ENCODE measurements at places on chromosomes 5 and 9. TPM values are rescaled to one million over a fixed set of nuclear protein-coding genes. Genes with fewer than 3 reads are reported as not detected.

GDA gene
- not detected for total RNA-seq

VCAN gene
- total RNA-seq, result 327 TPM

PPP3R2 gene
- not detected for total RNA-seq

PPIC gene
- 116 TPM for total RNA-seq

DND1 gene
- 0.22 TPM for total RNA-seq

SAXO1 gene
- not detected for total RNA-seq

C1QTNF3 gene
- 0.11 TPM for total RNA-seq

SOX30 gene
- total RNA-seq, result not detected

CFAP77 gene
- not detected for total RNA-seq

TEK gene
- total RNA-seq, result 10.2 TPM

COMMD10 gene
- 26.0 TPM for total RNA-seq

SEC61B gene
- total RNA-seq, result 127 TPM

- DNase-seq, result no peak
Measured at GRCh38 chr5:150500328-150500841, 7.5 kb upstream of the NDST1 start.

GRCh38 chr9:36401164-36401740 is 1.2 kb upstream of the RNF38 start:
- DNase-seq, result peak; percentile 90

DNA sequence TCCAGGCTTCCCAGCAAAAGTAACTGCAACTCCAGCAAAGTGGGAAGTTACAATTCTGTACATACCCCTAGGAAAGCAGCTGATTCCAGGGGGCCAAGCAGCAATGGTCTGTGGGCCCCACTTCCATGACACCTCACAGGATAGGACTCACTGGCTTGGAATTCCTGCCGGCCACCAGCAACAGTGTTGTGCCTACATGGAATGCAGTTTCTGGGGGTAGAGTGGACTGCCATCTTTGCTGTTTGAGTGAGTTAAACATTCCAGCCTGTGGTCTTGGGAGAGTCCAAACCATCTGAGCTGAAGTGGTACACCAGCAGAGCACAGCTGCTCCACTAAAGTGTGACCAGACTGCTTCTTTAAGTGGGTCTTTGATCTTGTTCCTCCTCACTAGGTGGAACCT is 13.4 kb upstream of the FBN2 start:
- no peak for DNase-seq

- no peak for DNase-seq
Measured at GRCh38 chr9:132749306-132749705, 79.0 kb downstream of the GTF3C4 start.

GRCh38 chr9:1604942-1605560 is 410.1 kb upstream of the SMARCA2 start:
- DNase-seq, result peak; percentile 52

- DNase-seq, result no peak
Measured at GRCh38 chr9:76415154-76415553, 20.9 kb upstream of the RFK start.

DNA sequence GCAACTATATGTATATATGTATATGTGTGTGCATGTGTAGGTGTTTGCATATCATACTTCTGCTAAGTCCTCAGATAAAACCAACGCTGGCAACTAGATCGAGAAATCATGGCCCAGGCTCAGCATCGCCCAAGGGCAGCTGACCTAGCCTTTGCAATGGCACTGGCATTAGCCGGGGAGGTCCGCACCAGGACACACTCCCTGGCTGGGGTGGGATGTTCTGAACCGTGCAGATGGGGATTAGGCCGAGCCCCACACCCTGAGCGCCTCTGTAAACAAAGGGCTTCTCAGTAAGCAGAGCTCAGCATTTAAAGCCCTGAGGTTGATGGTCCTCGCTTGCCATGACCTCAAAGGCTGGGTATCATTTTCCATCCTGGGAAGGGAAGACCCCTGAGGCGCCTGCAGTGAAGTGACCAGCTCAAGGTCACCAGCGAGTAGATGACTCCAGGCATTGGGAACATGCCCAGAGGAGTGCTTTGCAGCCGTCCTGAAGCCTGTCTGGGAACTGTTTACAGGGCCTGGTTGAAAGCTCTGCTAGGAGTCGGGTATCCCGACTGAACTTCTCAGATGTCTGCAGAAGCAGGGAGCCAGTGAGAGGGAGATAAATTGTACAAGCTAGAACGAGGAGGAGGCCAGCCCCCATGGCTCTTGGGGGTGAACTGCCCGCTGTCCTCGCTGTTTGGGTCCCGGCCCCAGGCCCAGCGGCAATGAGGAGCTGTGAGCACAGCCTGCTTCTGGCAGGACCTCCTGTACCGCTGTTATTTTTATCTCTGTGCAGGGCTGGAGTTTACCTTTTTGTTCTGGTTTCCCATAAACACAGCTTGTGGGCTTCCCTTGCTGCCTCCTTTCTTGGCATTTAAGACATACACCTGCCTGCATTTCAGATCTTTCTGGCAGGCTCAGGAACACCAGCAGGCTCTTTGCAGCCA is 18.4 kb downstream of the GADD45G start:
- no peak for DNase-seq

DNA sequence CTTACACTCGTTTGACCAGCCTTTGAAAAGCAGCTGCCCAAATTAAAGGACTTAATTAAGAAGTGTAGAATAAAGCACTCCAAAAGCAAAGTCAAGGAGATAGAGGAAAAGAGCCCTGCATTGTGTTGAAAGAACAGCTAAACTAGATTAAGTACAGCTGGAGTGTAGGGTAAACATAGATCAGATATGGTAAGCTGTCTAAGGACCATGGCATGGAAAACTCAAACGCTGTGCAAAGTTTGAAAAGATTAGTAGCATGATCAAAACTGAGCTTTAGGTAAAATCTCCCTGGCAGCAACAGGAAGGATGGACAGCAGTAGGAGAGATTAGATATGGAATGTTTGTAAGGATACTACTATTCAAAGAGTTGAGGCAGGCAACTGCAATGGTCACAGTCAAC is 55.4 kb downstream of the BNC2 start:
- DNase-seq, result no peak

- DNase-seq, result no peak
Measured at GRCh38 chr9:98009936-98010335, 26.8 kb downstream of the ANP32B start.

DNA sequence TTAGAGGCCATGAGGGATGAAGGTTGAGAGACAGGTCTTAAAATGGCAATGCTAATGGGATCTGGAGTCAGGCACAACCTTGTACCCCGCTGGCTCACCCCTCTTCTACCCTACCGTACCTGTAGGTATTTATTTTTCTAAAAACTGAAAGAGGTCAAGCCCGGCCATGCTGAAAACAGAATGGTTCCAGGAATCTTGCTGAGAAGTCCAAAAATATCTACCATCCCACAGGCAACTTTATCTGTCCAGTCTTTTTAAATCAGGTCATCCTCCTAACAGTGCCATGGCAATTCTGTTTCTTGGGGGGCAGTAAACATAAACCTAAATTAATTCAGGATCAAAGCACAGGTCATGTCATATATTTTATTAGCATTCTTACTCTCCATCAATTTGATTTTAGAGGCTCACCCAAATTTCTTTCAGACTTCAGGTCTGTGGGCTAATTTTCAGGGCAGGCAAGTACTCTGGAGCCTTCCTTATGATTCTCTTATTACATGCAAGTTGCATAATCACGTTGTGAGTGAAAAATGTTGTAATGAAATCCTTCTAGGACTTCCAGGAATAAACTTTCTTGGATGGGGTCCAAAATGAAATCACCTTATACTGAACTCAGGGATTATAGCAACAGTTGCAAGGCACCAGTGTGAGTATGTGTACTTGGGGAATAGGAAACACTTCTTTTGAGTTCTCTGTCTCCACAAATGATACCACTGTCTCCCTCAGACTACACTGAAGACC is 102.7 kb upstream of the NREP start:
- DNase-seq, result peak; percentile 86

- DNase-seq, result peak; percentile 30
Measured at GRCh38 chr9:86801246-86801645, 146.1 kb downstream of the GAS1 start.

GRCh38 chr5:83095957-83096539 is 18.7 kb downstream of the XRCC4 start:
- DNase-seq, result peak; percentile 94

DNA sequence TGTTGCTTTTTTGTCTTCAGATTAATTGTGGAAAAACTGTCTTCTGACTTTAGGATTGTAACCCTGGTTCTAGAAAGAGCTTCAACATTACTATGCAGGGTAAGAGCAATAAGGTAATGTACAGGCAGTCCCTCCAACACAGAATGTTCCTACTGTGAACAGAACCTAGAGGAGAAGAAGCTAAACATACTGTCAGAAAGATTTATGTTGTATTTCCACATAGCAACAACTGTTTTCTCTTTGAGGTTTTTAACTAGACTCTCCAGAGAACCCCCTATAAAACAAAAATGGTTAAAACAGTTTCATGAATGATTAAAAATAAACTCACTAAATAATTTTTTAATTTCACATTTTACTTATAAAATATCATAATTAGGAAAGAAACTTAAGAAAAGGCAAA is 64.3 kb upstream of the NAA35 start:
- DNase-seq, result no peak

- no peak for DNase-seq
Measured at GRCh38 chr5:88813805-88814575, 69.0 kb downstream of the MEF2C start.

DNA sequence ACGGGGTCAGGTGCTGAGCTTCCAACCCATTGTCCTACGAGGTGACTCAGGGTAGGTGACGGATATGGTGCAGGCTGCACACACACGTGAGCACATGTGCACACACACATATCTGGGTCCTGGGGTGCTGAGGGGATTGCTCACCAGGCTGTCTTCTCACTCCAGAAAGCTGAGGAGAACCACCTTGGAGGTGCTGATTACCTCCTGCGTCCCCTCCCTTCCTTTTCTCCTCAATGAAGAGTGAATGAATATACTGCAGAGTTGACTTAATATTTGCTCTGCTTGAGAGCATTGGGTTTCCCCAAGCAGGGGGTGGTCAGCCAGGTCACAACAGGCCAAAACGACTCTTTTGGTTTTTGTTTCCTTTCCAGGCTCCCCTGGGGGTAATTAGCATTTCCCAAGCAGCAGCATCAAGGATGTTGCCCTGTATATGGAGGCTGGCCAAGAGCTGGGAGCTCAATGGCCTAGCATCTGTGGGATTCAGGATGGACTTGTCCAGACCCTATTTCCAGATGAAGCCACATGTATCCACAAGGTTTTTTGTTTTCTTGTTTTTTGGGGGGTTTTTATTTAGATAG is 49.7 kb downstream of the PDZD2 start:
- DNase-seq, result no peak

- no peak for DNase-seq
Measured at GRCh38 chr9:134198791-134199190, 34.4 kb upstream of the RNU6ATAC start.

DNA sequence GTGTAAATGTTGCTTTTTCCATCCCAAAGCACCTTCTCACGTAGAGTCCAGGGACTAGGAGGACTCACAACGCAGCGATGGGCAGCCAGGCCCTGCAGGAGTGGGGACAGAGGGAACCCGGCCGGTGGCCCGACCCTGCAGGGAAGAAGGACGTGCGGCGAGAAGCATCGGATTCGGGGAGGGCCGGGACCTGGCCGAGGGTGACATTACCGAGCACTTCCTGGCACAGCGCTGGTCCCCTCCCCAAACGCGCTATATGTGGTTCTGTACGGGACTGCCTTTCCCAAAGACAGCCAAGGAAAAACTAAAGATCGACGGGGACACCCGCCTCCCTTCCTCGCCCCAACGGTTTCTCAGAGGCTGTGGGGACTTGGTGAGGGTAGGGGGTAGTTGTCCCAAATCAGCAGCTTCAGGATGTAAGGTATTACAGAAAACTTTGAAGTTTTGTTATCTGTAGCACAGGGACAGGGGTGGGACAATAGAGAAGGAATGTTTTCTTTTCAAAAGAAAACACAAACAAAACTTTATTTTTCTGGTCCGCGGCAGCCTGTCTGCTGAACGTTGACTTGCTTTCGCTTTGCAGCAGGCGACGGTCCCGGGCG is 887 bp upstream of the MAP3K1 start:
- peak; percentile 66 for DNase-seq

DNA sequence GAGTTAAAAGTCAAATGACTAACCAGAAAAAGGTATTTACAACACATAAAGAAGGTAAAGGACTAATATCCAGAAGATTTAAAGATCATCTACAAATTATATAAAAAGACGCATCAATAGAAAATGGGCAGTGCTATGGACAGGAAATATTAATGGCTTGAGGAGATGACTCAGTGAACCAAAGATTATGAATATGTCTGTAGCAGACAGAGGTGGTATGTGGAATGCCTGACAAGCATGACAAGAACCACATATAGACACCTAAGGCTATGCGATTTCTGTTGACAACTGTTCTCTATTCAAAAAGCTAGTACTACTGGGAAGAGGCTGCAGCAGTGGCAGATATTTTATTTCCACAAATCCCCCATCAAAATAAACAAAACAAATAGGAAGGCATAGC is 177.0 kb upstream of the SH3GL2 start:
- no peak for DNase-seq

- no peak for DNase-seq
Measured at GRCh38 chr5:1502046-1502736, 21.6 kb downstream of the LPCAT1 start.

- no peak for DNase-seq
Measured at GRCh38 chr9:101579711-101580545, 14.8 kb downstream of the PPP3R2 start.

- peak; percentile 43 for DNase-seq
Measured at GRCh38 chr9:130215341-130216119, 43.3 kb downstream of the NCS1 start.

- DNase-seq, result no peak
Measured at GRCh38 chr5:146523698-146524097, 7.7 kb upstream of the GPR151 start.

DNA sequence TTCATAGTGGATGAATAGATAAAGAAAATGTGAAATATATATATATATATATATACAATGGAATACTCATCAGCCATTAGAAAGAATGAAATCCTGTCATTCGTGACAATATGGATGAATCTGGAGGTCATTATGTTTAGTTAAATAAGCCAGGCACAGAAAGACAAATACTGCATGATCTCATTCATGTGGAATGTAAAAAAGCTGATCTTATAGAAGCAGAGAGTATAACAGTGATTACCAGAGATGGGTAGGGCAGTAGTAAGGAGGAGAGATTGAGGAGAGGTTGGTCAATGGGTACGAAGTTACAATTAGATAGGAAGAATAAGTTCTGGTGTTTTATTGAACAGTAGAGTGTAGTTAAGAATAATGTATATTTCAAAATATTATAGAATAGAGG is 19.7 kb upstream of the PCDHAC2 start:
- DNase-seq, result no peak

- DNase-seq, result peak; percentile 80
Measured at GRCh38 chr9:12771891-12772290, 2.9 kb upstream of the LURAP1L start.

Measured in GM23248 (cell line).